Glutamatergic neuron (in vitro differentiated cells): ENCODE measurements at places on chromosomes 1 and 21. TPM values are rescaled to one million over a fixed set of nuclear protein-coding genes. Genes with fewer than 3 reads are reported as not detected.

Gene RAB3B
- 12.9 TPM for total RNA-seq

Gene SPATA21
- not detected for total RNA-seq

Gene TRIM45
- total RNA-seq = 6.7 TPM

Gene HPCA
- total RNA-seq = 156 TPM

Gene NOS1AP
- 12.7 TPM for total RNA-seq

Gene XCL1
- total RNA-seq = not detected

Gene DCST2
- total RNA-seq = 0.64 TPM

Gene REN
- not detected for total RNA-seq

Gene ROR1
- 11.3 TPM for total RNA-seq

Gene FMO4
- 0.56 TPM for total RNA-seq

Gene LCA5L
- total RNA-seq = not detected

Gene E2F2
- 5.4 TPM for total RNA-seq

Gene CYP4A22
- total RNA-seq = 0.17 TPM

Gene TSACC
- not detected for total RNA-seq

Gene DIRAS3
- total RNA-seq = not detected

Gene OMA1
- total RNA-seq = 5.9 TPM

Gene SMYD2
- total RNA-seq = 26.0 TPM

Gene UBL4B
- not detected for total RNA-seq

Gene WDR3
- 22.2 TPM for total RNA-seq

Gene RNF186
- total RNA-seq = not detected

Gene TNNI3K
- total RNA-seq = not detected

Gene CBR3
- total RNA-seq = not detected

Gene LDLRAD1
- total RNA-seq = not detected

Gene FCMR
- not detected for total RNA-seq

Gene NUF2
- 5.8 TPM for total RNA-seq

Gene RGS16
- 37.2 TPM for total RNA-seq

Gene TMEM82
- not detected for total RNA-seq

Gene NR5A2
- total RNA-seq = 2.0 TPM

Gene NR0B2
- not detected for total RNA-seq

Gene LCE3D
- not detected for total RNA-seq

Gene SLC25A34
- total RNA-seq = 4.1 TPM

Gene KAZN
- total RNA-seq = 7.9 TPM
